ENCODE measurements at places on chromosomes 12 and 14.

- DNase-seq, result no peak
Observed at GRCh38 chr12:62718762-62719426, 216.1 kb downstream of the PPM1H start.

- peak; percentile 3 for DNase-seq
Observed at GRCh38 chr12:46209914-46210872, 58.6 kb downstream of the SLC38A1 start.

DNA sequence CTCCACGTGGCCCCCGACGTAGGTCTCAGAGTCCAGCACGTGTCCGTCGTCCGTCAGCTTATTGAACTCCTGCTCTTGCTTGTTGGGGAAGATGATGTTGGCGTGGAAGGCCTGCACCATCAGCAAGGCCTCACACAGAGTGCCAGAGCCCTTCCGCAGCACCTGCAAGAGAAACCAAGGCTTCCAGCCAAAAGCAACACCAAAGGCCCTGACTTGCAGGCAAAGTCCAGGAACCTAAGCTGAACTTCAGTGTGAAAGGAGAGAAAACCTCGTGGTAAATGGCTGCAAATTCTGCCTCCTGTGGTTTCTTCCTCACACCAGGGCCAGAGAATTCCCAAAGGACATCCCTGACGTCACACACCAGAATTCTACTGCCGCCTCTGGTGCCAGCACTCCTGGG is 14.5 kb downstream of the POLE start:
- no peak for DNase-seq

GRCh38 chr14:99389174-99389826 is 91.4 kb downstream of the SETD3 start:
- no peak for DNase-seq

DNA sequence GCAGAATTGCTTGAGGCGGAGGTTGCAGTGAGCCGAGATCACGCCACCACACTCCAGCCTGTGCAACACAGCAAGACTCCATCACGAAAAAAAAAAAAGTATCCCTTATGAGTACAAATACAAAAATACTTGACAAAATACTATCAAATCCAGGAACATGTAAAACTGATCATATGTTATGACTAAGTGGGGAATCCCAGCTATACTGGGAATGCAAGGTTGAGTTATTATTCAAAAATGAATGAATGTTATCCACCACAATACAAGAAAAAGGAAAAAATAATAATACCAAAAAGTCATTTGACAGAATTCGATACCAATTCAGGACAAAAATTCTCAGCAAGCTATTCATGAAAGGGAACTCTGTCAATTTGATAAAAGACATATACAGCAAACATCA is 32.6 kb downstream of the MOK start:
- no peak for DNase-seq

- DNase-seq, result no peak
Observed at GRCh38 chr14:99786511-99786989, 6.7 kb upstream of the EML1 start.

DNA sequence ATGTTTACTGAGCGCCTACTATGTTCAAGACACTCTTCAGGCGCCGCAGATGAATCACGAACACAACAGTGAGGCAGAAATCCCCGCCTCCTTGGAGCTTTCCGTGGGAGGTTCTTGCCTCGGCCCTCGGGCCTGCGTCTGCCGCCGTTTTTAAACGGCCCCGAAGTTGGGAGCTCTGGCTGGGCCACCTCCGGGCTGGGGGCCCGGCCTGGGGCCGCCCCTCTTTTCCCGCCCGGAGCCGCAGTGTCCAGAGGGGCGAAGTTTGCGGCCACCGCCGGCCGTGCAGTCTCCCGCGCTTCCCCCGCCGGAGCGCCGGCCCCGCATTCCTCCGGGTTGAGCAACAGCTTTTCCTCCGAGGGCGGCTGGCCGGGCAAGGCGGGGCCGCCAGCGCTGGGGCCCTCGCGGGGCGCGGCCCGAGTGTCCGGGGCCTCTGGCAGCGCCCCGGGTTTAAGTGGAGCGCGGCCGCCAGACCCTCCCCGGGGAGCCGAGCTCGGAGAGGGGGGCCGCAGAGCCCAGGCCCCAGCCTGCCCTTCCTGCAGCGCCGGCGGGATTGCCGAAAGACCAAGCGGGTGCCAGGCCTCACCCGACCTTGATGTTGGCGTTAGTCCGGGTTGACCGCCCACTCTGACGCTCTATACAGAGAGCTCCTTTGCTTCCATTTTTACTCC is 18.7 kb upstream of the CTDSP2 start:
- DNase-seq, result peak; percentile 49

- no peak for DNase-seq
Observed at GRCh38 chr14:77505031-77505430, 6.4 kb upstream of the ISM2 start.

- DNase-seq, result no peak
Observed at GRCh38 chr14:92472860-92473259, 40.7 kb upstream of the RIN3 start.

DNA sequence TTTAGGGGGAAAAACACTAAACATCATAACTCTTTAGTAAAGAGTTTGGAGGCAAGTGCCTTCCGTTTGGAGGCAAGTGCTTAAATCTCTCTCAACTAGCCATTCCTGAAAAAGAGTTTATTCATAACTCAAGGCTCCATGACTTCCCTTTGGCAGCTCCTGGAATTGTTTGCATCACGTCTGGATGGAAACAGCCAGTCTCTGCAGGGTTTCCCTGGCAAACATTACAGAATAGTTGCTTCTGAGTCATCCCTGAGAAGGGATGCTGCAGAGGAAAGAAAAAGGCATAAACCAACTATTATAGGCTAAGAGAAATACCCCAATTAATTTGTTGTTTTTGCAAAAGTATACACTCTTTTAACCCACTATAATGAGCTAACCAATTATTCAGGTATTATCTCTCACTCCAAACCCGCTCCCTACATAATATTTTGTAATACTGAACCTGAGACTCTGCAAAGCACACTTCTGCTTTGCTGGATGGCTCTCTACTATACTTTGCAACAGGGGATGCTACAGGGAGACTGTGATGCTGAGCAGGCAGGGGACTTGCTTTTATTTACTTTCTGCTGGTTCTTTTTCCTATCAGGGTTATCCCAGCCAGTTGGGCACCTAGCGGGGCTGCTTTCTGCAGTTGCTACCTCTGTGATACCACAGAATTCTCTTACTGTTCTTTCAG is 497.7 kb downstream of the FUT8 start:
- peak; percentile 11 for DNase-seq
